ENCODE measurements at places on chromosomes 16 and 17.

- no peak for DNase-seq
Observed at GRCh38 chr17:2302778-2303203, 794 bp downstream of the SMG6 start.

GRCh38 chr17:55811536-55811935 is 60.7 kb downstream of the PCTP start:
- no peak for DNase-seq

- DNase-seq = no peak
Observed at GRCh38 chr16:74729783-74730683, 29.4 kb upstream of the MLKL start.

GRCh38 chr17:73349138-73349537 is 37.3 kb upstream of the CDC42EP4 start:
- DNase-seq = no peak

GRCh38 chr16:23826528-23827045 is 9.2 kb upstream of the PRKCB start:
- no peak for DNase-seq

GRCh38 chr16:79808731-79809130 is 208.2 kb upstream of the MAF start:
- no peak for DNase-seq

- DNase-seq = no peak
Observed at GRCh38 chr17:63819585-63820537, 7.4 kb upstream of the PSMC5 start.

DNA sequence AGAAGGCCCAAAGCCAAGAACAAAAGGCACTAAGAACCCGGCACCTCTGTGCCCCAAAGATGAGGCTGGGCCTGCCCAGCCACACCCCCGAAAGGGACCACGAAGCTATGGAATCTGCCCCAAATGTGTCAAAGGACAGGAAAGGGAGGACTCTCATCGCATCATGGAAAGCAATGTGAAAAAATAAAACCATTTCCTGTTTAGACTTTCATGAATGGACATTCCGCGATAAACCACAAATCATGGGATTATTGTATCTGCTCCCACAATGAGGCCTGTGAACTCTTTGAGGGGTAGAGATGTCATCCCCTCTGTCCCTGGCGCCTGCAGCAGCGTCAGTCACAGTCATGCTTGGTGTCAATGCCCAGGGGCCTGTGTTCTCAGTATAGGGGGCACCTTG is 135.0 kb downstream of the COPRS start:
- no peak for DNase-seq

DNA sequence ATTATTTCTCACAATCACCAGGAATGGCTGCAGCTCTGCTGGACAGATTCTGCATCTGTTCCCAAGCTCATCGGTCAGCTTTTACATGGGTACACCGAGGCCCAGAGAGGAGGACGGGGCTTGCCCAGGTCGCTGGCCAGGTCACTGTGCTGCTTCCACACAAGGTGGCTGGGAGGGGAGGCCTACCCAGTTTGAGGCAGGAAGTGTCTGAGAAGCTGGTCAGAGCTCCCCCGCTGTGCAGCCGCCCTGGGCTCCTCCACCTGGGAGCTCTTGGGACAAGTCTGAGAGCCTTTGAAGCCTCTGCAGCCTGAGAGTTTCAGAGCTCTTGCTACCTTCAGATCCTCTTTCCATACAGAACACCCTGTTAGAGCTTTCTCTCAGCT is 143.3 kb downstream of the CLEC16A start:
- DNase-seq = no peak

- no peak for DNase-seq
Observed at GRCh38 chr16:4855804-4856203, 8.5 kb downstream of the UBN1 start.

DNA sequence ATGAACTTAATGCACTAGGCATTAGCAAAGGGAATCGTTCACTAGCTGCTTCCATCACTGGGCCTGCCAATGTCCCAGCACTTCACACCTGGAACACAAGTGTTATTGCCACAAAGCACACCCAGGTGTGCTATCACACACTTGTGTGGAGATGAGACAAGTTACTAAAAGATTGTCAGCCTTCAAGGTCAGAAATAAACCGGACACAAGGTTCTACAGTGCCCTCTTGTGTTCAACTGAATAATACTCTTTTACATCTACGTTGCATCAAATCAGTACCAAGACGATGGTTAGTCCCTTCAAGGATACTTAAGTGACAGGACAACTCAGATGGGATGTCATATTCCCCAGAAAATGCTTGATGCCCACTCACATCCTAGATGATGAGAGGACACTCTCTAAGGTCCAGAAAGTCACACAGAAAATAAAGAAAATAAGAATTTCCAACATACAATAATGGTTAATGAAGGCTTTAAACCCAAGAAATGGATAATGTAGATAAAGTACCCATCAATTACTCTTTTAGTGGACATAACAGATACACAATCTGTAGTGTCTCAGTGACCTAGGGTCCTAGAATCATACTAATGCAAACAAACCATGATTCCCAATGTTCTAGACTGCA is 16.4 kb upstream of the GLG1 start:
- no peak for DNase-seq

DNA sequence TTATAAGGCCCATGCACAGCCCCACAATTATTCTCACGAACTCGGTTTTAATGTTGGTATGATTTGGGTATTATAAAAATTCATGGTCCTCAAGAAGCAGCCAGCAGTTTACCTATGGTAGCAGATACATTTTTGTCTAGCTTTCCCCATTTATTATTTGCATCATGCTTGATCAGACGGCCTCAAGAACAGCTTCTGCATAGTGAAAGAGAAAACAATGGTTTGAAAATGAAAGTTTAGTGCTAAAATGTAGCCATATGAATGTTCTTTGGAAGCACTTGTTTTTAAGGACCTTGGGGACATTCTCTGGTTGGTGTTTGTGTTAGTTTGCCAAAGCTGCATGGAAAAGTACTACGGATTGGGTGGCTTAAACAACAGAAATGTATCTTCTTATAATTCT is 72.4 kb upstream of the CPHXL start:
- no peak for DNase-seq

GRCh38 chr17:57011491-57012015 is 33.6 kb downstream of the SCPEP1 start:
- no peak for DNase-seq
